DMS153 (cell line): ENCODE measurements at places on chromosomes 4 and X.
A peak's percentile ranks its signal among the peaks of the same experiment; 100 is the strongest.

GRCh38 chr4:121728066-121728465, 31.3 kb upstream of the ANXA5 start:
- DNase-seq = no peak

GRCh38 chr4:128384765-128385598, 97.4 kb upstream of the PGRMC2 start:
- DNase-seq = no peak

- DNase-seq = no peak
These were observed 25.6 kb upstream of the MSMO1 start for GRCh38 chr4:165301833-165302232.

- DNase-seq = no peak
These were observed 15.2 kb upstream of the CXCL6 start for GRCh38 chr4:73821325-73821724.

GRCh38 chrX:17374619-17375366, at the start of gene NHS:
Gene NHS (plus strand): TSS chrX:17375200. CDS start chrX:17375758, 558 bp downstream.
- DNase-seq = peak; percentile 26

DNA sequence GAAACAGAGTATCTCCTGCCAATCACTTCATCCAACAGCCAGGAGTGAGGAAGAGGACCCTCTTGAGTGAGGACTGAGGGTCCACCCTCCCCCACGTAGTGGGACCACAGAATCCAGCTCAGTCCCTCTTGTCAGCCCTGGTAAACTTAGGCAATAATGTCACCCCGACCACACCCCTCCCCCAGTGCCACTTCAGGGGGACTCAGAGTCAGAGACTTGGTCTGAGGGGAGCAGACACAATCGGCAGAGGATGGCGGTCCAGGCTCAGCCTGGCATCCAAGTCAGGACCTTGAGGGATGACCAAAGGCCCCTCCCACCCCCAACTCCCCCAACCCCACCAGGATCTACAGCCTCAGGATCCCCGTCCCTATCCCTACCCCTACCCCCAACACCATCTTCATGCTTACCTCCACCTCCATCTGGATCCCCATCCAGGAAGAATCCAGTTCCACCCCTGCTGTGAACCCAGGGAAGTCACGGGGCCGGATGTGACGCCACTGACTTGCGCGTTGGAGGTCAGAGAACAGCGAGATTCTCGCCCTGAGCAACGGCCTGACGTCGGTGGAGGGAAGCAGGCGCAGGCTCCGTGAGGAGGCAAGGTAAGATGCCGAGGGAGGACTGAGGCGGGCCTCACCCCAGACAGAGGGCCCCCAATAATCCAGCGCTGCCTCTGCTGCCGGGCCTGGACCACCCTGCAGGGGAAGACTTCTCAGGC, at the start of the genes CSAG1 and MAGEA12:
CSAG1 (minus strand) TSS at position 461 of the 715 bp plus-strand sequence. CDS start 1,261 bp downstream, outside the sequence.
MAGEA12 (plus strand) TSS at position 497 of the 715 bp plus-strand sequence. CDS start 2,405 bp downstream, outside the sequence.
- DNase-seq = no peak

DNA sequence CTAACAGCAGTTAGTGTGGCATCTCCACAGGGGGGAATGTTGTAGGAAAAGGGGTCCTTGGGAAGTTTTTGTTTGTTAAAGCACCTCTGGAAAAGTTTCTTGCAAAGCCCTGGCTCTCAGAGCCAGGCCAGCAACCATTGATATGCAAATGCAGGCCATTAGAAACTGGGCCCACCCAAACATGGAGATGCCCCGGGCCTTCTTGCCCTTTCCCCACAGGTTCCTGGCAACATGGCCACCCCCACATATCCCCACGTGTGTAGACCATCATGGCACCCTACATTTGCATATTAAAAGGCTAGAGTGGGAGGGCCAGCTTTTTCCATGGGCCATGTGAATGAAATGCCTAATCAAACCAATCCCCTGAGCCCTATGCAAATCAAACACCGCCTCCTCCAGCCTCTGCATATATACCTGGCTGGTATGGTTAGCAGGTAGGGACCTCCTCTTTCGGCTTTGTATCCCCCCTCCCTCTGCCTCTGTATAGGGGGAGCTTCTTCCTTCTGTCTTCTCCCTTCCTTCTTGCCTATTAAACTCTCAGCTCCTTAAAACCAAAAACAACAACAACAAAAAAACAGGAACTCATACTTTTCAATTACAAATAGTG, 44.0 kb upstream of the ZCCHC13 start:
- DNase-seq = no peak

DNA sequence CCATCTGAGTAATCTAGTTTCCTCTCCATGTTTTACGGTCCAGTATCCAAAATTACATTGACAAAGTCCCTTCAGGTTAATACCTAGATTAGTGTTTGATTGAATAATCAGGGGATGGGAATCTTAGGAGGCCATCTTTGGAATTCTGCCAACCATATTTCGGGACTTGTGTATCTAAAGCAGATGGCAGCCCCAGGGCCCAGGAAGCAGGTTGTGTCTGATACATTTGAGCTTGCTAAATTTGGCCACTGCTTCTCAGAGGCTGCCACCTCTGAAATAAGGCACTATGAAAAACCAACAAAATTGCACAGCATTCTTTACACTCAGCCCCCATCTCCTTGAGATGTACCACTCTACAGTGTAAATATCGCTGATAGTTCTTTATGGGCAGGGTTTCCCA, 102.1 kb downstream of the ASB9 start:
- no peak for DNase-seq

- no peak for DNase-seq
These were observed 887.1 kb upstream of the AGA start for GRCh38 chr4:178329226-178329872.

GRCh38 chr4:31620476-31620875, 900.3 kb downstream of the PCDH7 start:
- no peak for DNase-seq

DNA sequence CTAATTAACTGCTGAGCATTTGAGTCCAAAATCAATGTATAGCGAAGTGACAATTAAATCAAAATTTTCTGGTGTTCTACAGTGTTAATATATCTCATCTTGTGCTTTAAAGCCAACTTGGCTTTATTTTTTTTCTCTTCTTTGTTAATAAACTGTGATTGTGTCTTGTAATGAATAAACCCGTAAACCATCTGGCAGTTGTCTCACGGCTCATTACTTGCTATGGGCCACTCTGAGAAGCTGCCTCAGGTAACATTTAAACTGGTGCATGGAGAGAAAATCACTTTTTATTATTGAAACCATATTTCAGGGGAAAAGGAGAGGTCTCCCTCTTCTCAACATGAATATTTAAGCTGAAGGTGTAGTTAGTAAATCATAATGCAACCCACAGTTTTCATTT, 694.0 kb downstream of the KCTD8 start:
- no peak for DNase-seq

DNA sequence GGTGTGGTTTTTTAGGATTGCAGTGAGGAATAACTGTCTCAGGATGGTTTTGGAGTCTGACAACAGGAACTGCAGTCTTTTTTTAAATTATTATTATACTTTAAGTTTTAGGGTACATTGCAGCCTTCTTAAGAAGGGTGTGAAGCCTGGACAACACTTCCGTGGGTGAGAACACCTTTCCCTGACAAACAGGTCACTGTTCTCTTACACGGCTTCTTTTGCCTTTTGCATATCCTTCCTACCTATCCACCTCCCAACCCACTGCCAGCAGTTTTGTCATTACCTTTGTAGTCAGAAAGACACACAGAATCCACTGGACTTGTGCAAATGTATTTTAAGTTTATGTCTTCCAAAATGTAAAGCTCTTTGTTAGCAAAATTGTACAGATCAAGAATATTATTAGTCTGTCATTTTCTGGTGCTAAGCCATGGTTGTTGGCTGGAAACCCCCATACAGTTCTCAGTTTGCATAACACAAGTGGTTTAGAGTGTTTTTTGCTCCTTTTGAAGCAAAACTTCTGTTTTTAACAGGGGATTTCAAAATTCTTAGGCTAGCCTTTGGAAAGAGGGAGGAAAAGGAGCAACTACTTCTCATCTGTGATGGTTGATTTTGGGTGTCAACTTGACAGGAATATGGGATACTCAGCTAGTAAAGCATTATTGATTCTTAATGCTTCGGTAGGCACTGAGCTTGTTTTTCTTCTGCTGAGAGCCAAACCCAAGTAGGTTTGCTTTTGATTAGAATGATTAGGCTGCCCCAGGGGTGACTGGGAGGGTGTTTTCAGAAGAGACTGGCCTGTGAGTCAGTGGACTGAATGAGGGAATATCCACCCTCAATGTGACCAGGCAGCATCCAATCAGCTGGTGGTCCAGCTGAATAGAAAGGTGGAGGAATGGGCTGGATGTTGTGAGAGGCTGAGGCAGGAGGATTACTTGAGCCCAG, 29.4 kb upstream of the KLHL2 start:
- no peak for DNase-seq
